ENCODE measurements at places on chromosomes 13 and 19.

GRCh38 chr13:85615031-85615430, 184.2 kb downstream of the SLITRK6 start:
- no peak for DNase-seq

- no peak for DNase-seq
Observed at GRCh38 chr13:51950722-51951121, 60.5 kb downstream of the ATP7B start.

DNA sequence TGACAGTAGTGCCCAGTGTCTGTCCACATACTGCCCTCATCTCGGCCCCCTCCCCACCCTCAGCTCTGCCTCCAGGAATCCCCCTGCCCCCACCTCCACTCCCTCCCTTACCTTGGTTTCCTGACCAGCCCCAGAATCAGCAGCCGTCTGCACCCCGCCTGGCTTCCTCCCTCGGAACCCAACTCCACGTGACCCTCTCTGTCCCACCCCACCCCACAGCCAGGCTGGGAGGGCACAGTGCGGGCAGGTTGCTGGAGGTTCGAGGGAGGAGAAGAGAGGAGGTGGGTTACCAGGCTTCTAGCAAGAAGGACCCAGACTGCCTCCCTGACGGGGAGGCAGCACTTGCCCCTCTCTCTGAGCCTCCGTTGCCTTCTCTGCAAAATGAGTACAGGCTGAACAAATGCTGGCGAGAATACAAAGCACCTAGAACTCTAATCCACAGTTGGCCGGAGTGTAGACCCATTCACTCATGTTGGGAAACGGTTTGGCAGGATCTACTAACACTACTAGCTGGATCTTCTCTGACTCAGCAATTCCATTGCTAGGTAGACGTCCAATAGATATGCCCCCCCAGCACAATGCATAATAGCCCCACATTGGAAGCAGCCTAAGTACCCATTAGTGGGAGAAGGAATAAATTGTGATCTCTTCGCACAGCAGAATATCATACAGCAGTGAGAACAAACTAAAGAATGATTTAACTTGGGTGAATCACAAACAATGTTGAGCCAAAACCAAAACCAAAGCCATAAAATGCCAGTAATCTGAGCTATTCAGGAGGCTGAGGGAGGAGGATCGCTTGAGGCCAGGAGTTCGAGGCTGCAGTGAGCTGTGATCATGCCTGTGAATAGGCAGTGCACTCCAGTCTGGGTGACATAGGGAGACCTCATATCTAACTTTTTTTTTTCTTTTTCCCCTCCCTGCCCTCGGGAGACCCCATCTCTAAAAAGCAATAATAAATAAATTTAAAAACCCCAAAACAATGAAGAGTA, at the start of gene RASAL3:
RASAL3 (minus strand) TSS at position 151 of the 992 bp plus-strand sequence. CDS start 186 bp downstream, outside the sequence.
- peak; percentile 59 for DNase-seq

GRCh38 chr19:6576869-6577475, 14.0 kb downstream of the CD70 start:
- DNase-seq: no peak

- DNase-seq: no peak
Observed at GRCh38 chr19:3932931-3933810, at the start of gene NMRK2. TSS of gene NMRK2 (plus strand) at chr19:3933069. CDS start at chr19:3933672, 603 bp downstream.
